Inflammatory macrophage treated with lipopolysaccharide for 4 hours (primary cell): ENCODE measurements at places on chromosomes 11 and 22.

- DNase-seq = no peak
These were observed 335.4 kb upstream of the NCAM1 start for GRCh38 chr11:112625814-112626213.

DNA sequence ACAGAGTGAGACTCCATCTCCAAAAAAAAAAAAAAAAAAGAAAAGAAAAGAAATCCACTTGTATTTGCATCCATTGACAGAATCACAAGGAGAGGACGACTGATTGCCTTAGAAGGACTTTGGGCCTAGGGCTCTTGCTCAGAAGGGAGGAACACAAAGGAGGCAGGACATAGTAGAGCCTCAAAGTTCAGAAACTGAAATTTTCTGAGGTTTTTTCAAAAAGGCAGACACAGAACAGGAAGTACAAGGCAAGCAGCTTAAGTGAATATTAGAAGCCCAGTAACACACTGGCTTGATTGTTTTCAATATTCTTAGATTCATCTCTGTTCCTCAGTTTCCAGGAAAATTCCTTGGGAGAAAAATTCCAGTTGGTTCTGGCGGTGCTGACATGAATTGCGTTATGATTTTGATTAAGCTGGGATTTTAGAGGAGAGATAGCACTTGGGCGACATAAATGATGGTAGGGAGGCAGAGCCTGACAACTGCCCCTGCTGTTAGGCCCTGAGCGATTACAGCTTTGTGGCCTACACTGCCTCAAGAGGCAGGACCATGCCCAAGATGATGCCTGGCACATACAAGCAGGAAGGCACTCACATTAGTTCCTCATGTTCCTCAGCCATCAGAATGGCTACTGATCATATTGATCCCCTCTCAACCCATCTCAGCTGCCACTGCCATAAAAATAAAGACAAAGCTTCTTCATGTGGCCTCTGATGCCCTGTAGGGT lies 15.3 kb downstream of the CLPB start:
- DNase-seq = no peak

DNA sequence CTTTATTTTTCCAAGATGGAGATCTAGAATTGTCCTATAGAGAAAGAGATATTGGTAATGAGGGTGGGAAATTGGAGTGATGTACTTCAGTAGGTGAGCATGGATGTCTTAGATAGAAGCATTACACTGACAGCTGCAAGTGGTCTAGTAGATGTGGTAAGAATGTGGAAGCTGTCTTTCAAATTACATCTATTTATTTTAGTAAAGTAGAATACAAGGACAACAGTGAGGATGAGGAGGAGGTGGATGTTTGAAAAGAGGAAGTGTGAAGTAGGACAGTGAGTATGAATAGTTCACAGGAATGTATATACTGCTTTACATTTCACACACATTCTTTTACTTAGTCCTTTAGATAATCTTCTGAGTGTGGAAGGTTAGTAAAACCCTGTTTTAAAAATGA lies 64.2 kb downstream of the HIPK3 start:
- peak; percentile 18 for DNase-seq

DNA sequence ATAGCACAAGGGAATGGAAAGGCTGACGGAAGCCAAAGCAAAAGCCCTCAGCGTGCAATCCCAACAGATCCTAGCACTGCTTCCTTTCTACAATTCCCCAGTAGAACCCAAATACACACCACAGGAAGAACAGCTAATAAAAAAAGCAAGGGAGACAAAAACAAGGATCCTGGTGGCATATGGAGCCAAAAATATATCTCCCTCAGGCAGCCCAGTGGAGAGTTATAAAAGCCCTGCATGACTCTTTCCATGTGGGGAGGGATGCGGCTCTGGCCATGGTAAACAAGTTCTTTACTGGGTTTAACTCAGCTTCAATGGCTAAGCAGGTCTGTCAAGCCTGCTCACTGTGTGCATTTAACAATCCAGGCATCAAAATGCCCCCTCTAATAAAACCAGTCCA lies 88.1 kb downstream of the PIWIL4 start:
- no peak for DNase-seq

- no peak for DNase-seq
These were observed 198.1 kb upstream of the SEZ6L start for GRCh38 chr22:25970999-25971811.

DNA sequence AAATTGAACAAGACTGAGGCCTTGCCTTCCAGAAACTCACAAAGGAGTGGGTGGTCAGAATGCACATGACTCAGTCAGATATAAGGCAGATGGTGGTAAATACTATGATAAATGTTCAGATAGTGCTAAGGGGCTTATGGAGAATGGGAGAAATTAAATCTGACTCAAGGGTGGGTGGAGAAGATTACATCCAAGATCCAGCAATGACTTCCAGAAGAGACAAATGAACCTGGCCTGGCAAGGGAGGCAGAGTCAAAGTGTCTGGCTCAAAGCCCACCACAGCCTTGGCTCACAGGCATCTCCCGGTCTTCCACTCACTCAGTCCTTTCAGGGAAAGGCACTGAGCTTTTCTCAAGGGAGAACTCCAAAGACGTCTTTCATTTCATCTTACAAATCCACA lies 6.1 kb upstream of the ZBTB16 start:
- no peak for DNase-seq

GRCh38 chr11:88704485-88704884 lies 361.3 kb downstream of the GRM5 start:
- DNase-seq = no peak

DNA sequence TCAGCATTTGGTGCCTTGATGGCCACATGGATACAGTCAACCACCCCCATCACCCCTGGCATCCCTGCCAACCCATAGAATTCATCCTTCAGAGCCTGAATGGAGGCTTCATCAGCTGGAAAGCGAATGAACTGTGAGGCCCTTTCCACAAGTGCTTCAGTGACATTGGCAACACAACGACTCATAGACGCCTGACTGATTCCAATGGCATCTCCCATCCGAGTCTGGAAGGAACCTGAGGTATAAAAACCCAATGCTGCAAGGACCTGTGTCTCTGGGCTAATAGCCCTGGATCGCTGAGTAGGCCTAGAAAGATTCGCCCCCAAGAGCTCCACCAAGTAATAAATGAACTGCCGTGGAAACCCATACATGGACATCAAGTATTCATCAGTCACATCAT lies 1.3 kb downstream of the HARBI1 start:
- no peak for DNase-seq

DNA sequence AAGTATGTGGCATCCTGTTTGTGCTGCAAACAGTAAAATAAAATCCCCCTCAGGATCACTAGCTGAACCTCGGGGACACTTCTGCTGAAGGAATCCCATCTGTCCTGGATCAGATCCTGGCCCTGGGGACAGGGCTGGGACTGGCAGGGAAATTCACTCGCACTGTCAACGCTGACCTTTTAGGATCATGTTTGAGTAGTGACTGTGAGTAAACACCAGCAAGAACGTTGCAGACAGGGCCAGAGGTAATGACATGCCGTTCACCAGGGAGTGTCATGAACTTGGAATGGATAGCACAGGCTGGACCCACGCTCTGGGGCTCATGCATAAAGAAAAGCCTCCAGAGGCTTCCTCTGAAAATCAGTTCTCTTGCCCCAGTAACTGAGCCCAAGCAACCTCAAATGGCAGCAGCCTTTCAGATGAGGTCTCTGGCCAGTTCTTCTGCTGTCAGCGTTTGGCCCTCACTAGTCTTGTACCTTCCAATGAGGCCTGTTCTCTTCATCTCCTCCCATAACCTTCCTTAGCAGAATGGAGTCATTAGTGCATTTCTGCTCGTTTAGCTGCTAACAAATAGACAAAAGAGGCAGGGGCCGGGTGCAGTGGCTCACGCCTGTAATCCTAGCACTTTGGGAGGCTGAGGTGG lies 51.0 kb upstream of the BARX2 start:
- peak; percentile 23 for DNase-seq

DNA sequence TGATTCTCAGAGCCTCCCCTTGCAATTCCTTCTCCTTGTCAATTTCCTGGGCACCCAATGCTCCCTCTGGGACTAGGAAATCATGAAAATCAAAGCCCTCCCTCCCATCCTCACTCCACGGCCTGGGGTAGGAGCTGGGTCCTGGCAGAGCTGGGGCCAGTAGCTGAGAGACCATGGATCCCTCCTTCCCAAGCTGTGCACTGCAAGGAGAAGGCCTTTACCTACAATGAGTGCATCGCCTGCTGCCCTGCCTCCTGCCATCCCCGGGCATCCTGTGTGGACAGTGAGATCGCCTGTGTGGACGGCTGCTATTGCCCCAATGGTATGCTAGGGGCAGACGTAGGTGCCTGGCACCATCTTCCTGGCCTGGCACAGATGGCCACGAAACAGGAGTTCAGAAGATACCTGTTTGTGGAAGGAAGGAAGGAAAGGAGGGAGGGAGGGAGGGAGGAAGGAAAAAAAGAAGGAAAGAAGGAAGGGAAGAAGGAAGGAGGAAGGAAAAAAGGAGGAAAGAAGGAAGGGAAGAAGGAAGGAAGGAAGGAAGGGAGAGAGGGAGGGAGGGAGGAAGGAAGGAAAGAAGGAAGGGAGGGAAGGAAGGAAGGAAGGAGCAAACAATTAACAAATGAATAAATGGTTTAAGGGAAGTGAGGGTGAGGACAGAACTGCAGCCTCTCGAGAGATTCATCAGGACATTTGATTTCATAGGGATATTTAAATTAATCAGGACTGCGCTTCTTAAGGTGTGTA lies 12.5 kb downstream of the OTOG start:
- no peak for DNase-seq

DNA sequence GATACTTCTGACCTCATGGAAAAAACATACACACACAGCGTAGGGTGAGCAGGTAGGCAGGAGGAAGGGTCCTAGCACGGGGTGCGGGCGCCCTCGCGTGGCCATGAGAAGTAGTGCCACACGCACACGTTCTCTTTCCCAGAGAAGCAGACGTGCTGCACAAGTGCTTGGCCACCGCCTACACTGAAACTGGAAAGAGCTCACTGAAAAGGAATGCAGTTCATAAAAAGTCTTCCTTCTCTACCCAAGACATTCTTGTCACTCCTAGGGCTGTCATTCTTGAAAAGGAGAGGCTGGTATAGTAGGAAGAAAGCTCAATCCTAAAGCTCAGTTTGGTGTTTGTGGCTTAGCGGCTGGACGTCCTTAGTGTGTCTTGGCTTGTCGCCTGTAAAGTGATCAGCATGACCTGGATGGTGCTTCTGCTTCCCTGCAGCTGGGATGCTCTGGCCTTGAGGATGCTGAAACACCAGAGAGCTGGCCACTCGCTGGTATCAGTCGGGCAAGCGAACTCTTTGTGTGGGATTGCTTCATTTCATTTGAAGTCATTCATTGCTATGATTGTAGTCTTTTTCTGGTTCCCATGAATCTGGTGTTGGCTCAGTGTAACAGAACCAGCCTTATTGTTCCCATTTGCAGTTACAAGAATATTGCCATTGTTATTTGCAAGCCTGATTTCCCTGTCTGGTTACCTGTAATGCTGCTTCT lies 303.8 kb downstream of the NTM start:
- DNase-seq = peak; percentile 35

- no peak for DNase-seq
These were observed 220.4 kb downstream of the FAM76B start for GRCh38 chr11:95569207-95569606.

- DNase-seq = no peak
These were observed 6.6 kb downstream of the PRODH start for GRCh38 chr22:18929459-18929858.

DNA sequence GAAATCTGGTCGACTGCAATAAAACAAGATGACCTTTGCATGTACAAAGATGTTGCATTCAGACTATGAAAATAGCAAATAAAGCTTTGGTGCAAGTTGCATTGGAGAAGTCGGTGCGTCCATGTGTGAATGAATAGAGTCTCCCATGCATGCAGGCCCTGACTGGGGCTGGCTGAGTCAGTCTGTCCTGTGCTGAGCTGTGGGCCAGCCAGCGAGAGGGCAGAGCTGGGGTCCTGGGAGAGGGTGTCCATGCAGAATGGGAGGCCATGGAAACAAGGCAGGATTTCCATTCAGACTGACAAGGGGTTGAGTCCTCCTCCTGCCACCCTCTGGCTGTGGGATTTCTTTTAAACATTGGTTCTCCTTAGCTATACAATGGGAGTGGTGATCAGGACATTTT lies 2.3 kb upstream of the CRYBB3 start:
- no peak for DNase-seq

DNA sequence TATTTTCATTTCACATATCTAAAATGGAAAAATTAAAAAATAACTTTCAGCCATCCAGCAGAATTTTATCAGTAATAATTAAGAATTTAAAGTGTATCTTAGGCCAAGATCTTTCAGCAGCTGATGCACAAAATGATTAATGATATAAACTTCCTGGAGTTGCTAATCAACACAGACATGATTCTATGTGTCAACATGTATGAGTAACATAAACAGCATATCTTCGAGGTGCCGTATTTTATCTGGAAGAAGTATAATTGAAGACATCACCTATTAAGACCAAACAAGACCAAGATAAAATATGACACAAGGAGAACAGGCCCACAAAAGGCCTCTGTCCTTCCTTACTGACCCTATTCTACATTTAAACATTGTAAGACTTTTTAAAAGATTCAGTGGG lies 45.2 kb downstream of the SLC5A12 start:
- DNase-seq = no peak

DNA sequence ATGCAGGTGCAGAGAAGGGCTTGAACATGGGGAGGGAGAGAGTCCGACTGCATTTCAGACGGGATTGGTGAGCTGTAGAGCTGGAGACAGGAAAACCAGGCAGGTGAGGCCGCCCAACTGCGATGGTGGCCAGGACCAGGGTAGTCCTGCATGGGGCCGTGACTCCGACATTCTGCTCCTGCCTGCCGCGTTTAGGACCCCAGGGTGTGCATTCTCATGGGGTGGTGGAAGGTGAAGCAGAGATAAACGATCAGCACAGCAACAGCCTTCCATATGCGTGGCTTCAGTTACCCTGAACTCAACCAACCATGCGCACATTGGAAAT lies 29.3 kb downstream of the SHANK2 start:
- DNase-seq = no peak

- no peak for DNase-seq
These were observed 6.1 kb upstream of the APOL3 start for GRCh38 chr22:36166518-36167220.

DNA sequence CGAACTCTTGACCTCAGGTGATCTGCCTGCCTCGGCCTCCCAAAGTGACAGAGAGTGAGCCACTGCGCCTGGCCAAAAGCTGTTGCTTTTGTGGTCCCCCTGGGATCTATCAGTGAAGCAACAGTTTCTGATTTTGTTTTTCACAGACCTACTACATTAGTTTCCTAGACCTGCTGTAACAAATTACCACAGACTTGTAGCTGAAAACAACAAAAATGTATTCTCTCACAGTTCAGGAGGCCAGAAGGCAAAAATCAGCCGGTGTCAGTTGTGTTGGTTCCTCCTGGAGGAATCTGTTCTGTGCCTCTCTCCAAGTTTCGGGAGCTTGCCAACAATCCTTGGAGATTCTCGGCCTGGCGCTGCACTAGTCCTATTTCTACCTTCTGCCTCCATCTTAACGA lies 8.5 kb upstream of the SLC35C1 start:
- DNase-seq = no peak

- DNase-seq = no peak
These were observed 4.8 kb downstream of the MRGPRG start for GRCh38 chr11:3213659-3214419.

- DNase-seq = peak; percentile 77
These were observed 29.9 kb downstream of the TRPC6 start for GRCh38 chr11:101553891-101554292.

GRCh38 chr11:61739413-61739812 lies 13.0 kb upstream of the MYRF start:
- DNase-seq = no peak
